ENCODE measurements at places on chromosomes 1 and 21.

DNA sequence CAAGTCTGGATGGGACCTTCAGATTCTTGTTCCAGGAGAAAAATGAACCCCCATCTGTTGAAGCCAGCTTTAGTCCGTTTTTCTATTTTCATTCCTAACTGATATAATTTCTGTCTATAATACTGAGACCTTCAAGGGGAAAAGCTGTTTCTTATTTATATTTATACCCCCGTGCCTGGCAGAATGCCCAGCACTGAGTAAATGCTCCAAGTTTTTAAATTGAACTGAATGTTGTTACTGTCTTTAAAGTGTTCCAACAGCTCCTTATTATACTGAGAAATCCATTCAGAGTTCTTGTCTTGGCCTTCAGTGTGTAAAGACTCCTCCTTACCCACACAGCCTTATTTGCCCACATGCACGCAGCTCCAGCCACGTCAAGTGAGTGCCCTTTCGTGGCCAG, 178.6 kb upstream of the HMGB4 start:
- DNase-seq, result no peak

DNA sequence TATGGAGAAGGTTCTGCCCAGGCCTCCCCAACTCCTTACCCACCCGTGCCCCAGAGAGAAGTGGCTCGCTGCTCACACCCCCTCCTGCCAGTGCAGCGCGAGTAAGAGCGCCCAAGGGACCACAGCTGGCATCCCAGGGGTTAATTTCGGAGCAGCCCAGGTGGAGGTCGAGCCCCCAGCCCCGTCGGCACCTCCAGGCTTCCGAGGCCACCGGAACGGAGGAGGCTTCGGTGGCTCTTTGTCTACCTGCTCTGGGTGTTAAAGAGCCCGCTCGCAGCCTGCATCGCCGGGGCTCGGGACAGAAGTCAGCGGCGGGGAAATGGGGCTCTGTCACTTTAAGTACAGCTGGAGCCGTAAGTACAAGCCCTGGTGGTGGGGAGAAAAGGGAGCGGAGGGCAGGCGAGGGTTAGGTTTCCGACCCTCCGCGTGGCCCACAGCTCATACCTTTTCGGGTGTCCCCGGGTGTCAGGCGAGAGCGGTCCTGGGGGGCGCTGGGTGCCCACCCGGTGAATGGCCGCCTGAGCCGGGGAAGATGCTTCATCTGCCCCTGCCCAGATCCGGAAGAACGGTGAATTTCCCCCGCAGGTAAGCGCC, 89.4 kb upstream of the IPO9 start:
- DNase-seq, result peak; percentile 81

DNA sequence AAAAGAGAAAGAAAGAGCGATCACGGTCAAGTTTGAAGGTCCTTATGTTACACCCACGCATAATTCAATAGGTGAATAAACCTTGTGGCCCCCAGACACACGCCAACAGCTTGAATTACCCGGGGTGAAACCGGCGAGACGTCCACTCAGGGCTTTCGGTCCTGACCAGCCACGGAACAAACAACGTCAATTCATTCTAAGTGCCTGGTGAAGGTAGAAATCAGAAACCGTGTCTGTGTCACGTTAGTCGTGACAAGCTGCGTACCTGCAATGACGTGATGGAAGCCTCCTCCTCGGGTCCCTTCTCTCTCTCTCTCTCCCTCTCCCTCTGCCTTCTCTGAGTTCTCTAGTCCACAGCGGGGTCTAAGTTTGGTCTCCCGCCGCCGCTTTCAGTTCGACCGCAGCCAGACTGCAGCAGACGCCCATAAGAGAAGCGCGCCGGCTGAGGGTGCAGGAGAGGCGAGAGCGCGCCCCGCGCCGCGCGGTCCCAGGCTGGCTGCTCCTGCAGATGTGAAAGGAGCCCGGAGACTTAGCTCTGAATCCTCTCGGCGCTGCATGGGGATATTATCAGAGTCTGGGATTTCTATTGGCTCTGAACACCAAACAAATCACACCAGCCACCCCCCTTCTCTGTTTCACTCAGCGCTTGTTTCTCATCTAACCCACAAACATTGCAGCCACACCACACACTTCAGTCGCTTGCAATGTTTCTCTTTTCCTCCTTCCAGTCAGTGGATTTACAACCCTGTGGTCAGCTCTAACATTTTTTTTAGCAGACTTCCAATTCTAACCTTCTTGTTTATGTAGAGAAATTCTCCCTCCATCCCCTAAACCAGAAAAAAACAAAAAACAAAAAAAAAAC, at the start of gene GREM2:
GREM2 (minus strand) TSS at position 537 of the 862 bp plus-strand sequence. CDS start 118,680 bp downstream, outside the sequence.
- DNase-seq, result peak; percentile 74

DNA sequence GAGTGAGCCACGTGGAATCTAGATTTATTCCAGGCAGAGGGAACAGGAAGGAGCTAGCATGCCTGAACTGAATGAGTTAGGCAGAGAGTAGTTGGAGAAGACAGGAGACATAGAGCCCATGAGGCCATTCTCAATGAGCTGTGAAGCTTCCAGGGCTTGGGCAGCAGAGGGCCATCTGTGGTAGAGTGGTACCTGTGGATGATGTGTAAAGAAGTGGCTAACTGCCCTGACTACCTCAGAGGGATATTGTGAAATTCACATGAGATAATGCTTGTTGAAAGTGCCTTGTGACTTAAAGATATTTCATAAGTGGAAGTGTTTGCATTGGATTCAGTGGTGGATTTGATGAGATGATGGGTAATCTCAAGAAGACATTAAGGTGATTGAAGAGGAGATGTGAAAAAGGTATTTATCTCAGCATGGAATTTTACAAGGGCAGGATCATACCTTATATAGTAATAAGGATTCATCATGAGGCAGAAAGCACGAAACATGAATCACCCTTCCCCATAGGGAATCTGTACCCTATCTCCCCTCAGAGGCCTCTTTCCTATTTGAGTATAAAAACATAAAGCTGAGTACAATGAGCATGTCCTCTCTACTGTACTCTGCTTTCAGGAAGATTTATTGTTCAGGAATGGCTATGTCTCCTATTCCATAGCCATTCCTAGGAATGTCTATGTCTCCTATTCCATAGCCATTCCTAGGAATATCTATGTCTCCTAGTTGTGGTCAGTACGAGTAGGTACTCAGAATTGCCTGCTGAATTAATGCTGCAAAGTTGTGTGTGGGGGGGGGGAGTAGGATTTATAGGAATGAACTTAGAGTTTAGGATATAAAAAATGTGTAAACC, 146.8 kb downstream of the PAPPA2 start:
- no peak for DNase-seq

GRCh38 chr1:150302902-150303301, 9.2 kb downstream of the MRPS21 start:
- DNase-seq, result no peak

GRCh38 chr1:168799927-168800605, 71.1 kb upstream of the DPT start:
- no peak for DNase-seq

- DNase-seq, result no peak
These were observed 46.8 kb downstream of the TRIM11 start for GRCh38 chr1:228359613-228360532.

- DNase-seq, result no peak
These were observed 1.9 kb downstream of the S100A4 start for GRCh38 chr1:153543736-153544135.

- DNase-seq, result no peak
These were observed 16.9 kb upstream of the ECE1 start for GRCh38 chr1:21307210-21307609.

GRCh38 chr21:34020983-34021553, 52.3 kb upstream of the MRPS6 start:
- no peak for DNase-seq

GRCh38 chr1:75115654-75116053, 18.5 kb upstream of the LHX8 start:
- no peak for DNase-seq

- DNase-seq, result peak; percentile 46
These were observed 11.9 kb downstream of the KRTAP10-1 start for GRCh38 chr21:44527983-44528633.

GRCh38 chr1:10730985-10731384, 65.5 kb downstream of the CASZ1 start:
- DNase-seq, result no peak

DNA sequence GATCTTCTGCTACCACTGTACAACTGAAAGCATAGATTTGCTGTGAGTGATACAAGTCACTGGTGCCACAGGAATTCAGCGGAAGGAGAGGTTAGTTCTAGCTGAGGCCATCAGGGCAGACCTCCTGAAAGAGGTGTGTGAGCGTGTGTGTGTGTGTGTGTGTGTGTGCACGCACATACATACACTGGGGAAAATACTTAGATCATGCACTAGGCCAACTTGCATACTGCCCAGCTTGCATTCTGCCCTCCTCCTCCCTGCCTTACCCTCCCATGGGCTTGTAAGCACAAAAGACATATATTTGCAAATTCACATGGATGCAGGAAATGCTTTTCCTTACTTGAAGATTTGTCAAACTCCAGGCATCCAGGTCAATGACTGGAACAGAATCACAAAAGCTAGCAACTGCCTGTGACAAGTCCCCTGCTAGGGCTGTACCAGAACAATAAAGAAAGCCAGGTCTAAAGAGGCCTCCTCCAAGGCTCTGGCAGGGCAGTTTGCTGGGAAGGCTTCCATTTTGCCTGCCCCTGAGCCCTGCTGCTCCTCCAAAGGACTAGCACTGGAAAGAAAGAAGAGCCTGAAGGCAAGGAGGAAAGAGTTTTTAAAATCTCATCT, 23.2 kb downstream of the PLEKHA6 start:
- no peak for DNase-seq

GRCh38 chr1:1599030-1599934, 653 bp downstream of the FNDC10 start:
- peak; percentile 71 for DNase-seq

DNA sequence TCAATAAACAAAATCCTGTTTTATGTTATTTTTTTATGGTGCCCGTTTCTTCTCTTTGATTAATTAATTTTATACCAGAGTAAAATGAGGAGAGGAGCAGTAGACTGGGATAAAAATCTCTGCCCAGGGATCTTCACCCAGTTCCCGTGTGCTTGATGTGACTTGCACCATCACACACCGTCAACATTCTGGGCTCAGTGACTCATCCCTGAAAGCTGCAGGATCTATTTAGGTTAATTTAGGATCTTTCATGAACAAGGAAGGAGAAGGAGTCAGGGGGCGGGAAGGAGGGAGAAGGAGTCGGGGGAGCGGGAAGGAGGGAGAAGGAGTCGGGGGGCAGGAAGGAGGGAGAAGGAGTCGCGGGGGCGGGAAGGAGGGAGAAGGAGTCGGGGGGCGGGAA, 182.4 kb downstream of the SMYD3 start:
- no peak for DNase-seq

DNA sequence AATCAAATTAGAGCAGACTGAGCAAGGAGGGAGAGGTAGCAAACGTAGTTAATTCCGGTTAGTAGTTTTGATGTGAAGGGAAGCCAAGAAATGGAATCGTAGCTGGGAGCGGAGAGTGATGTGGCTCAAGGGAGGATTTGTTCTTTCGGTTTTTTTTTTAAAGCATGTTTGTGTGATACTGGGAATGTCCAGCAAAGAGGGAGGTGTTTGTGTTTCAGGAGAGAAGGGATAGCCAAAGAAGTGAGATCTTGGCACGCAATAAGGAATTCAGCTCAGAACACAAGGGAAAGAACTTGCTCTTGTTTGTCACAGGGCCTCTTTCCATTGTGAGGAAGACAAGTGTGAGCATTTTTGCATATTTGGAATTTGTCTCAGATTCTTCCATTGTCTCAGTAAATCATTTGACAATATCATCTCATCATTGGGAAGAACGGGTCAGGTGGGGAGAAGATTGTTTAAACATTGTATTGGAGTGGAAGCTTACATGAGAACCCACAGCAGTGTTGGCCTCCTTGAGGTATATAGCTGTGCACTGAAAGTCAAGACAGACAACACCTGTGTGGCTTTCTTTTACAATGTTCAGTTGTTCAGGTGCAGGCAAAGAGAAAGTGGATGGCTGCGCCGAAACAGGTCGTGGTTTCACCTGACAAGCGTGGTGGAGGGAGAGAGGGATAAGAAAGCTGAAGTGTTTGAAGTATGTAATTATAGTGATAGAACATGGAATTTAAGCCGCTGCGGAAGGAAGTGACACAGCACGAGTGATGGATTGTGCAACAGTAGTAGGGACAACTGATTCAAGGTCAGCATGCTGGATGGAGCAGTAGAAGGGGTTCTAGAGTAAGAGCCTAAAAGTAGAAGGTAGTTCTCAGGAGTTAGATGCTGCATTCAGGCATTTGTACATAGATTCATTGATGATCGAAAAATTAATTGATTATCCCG, 25.4 kb downstream of the FMN2 start:
- DNase-seq, result no peak

DNA sequence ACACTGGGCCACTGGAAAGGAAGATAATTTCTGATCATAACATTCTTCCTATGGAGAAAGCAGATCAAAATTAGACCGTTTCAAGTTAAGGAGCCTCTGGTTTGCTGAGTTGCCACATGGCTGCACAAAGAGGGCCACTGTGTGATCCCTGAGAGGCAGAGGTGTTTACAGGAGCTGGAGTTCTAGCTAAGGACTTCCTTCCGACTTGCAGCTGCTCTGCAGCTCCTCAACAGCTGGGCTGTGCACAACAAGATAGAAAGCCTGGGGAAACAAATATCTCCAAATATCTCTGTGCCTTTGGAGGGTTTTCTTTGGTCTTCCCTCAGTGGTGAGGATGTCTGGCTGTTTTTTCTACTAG, 26.8 kb downstream of the GADD45A start:
- DNase-seq, result no peak

DNA sequence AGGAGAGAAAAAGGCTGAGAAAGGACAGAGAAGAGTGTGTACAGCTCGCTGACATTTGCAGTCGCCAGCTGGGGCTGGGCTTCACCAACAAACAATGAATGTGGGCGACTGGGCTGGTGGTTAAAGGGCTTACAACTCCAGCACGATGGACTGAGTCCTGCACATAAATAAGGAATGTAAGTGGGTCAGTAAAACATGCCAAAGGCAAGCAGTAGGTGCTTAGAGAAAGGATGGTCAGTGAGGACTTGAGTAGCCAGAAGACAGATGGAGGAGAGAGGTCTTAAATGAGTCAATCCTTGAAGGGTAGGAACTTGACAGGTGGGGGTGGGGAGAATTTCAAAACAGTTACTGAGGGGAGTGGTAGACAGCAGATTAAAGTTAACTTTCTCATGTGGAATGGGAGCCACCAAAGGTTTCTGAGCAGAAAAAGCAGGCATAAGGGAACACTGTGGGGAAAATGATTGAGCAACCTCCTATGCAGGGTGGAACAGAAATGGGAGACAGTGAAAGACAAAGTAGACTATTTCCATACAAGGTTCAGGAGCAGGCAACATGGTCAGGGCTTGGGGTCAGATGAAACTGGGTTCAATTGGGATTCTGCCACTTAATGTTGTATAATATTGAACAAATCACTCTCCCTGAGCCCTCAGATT, 37.4 kb downstream of the GADD45A start:
- DNase-seq, result no peak

Data from activated effector memory CD4-positive, alpha-beta T cell treated with anti-CD3 and anti-CD28 coated beads, Interleukin-2, amount 50 U/mL, for 16 hours (primary cell).